ENCODE measurements at places on chromosomes 6 and 20.

- no peak for DNase-seq
Observed at GRCh38 chr6:4913705-4914419, 90.0 kb downstream of the RPP40 start.

GRCh38 chr20:56957737-56958553 lies 308.5 kb downstream of the BMP7 start:
- no peak for DNase-seq

DNA sequence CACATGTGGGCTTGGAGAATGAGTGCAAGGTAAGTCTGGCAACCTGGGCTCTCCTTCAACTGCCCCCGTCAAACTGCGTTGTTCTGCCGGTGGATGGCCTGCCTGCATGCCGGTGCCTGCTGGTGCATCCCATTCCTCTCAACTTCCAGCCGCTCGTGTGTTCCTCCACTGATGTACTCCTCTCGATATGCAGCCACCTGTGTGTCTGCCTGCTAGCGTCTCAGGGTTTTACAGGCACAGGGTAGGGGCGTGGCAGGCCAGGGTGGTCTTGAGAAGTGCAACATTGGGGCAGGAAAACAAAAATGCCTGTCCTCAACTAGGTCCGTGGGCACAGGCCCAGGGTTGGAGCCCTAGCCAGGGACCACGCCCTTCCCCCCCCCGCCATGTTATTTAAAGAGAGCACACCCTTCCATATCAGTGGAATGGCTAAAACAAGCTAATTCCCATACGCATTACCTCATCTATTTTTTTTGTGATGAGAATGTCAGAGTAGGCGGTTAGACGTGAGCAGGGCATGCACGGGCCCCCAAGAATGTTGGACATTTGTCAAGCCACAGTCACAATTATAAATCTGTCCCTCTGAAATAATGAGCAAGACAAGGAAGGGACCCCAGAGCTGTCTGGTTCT lies 33.2 kb downstream of the SERPINB6 start:
- DNase-seq: no peak

DNA sequence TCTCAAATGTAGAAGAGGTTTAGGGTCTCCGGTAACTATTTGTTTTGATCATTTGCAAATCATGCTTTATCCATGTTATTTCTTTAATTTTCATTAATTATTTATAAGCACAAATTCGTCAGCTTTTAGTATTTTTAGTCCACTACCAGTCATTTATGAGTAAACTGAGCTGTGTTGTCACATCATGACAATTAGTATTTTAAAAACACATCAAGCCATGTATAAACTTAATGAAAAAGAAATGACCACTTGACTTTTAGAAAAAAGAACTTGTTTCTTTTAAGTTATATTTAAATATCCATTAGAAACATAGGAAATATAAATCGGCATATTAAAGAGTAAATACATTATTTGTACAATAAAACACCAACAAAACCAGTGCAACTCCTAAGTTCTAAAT lies 2.8 kb downstream of the NKX2-4 start:
- DNase-seq: no peak

DNA sequence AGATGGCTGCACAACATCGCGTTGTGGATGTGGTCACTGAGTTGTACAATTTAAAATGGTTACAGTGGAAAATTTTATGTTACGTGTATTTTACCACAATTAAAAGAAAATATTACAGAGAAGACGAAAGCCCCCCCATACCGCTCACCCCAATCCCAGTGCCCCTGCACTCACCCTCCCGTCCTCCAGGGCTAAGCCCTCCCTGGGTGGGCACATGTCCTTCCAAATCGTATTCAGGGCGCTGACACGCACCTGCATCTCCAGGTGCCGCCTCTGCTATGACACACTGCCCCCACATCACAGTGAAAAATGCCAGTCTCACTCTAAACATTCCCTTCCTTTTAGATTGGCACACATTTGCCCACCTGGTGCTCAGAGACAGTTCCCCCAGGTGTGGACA lies 49.4 kb downstream of the PSMG4 start:
- DNase-seq: no peak

- DNase-seq: no peak
Observed at GRCh38 chr20:37737826-37738420, 44.1 kb downstream of the CTNNBL1 start.

- no peak for DNase-seq
Observed at GRCh38 chr20:11274141-11274594, 600.4 kb upstream of the JAG1 start.

- no peak for DNase-seq
Observed at GRCh38 chr20:22794200-22794599, 209.8 kb upstream of the FOXA2 start.

GRCh38 chr20:14838663-14839628 lies 501.5 kb upstream of the FLRT3 start:
- DNase-seq: no peak

GRCh38 chr20:60993433-60994044 lies 258.5 kb upstream of the CDH4 start:
- DNase-seq: no peak

GRCh38 chr6:109449795-109450673 lies 5.5 kb downstream of the MICAL1 start:
- DNase-seq: peak; percentile 70

DNA sequence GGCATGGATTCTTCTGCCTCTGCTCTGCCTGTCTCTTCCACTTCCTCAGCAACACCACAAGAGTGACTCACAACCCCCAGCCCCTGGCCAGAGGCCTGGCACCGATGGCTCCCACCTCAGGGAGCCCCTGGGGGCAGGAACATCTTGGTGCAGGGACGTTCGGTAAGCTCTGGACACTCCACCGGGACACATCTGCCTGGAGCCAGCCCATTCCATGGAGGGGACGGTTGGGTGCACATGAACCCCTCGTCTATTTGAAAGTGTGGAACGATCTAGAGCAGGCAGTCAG lies 246.5 kb downstream of the ERMARD start:
- no peak for DNase-seq

DNA sequence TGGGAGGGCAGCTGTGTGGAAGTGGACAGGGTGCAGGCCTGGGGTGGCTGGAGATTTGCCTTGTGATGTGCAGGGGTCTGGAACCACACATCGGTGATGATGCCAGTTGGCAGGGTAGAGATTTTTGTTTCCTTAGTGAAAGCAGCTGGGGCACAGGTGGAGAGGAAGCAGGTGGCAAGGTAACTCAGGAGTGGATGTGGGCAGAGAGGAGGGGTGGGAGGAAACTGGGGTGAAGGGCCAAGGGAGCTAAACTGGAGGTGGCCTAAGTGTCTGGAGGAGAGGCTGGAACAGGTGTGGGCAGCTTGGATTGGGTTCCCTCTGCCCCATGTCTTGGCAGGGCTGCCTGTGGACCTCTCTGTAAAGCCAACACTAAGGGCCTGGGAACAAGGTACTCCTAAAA lies 4.7 kb upstream of the SCUBE3 start:
- no peak for DNase-seq

DNA sequence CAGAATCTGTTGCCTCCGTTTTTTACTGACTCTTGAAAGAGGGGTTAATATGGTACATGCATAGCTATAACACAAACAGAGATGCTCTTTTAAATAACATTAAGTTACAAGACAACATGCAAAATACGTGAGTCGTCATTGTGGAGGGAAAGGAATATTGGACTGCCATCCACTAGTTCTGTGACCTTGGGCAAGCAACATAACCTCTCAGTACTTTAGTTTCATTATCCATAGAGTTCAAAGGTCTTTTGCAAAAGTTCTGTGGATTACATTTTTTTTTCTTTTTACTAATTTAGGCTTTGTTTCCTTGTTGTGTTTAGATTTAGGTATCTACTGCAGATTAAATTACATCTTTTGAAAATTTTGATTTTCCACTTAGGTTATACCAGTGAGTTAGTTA lies 70.5 kb downstream of the MACROD2 start:
- DNase-seq: no peak

GRCh38 chr6:152423216-152424103 lies 213.7 kb downstream of the SYNE1 start:
- no peak for DNase-seq

- no peak for DNase-seq
Observed at GRCh38 chr6:52588087-52588709, 11.3 kb upstream of the TRAM2 start.

DNA sequence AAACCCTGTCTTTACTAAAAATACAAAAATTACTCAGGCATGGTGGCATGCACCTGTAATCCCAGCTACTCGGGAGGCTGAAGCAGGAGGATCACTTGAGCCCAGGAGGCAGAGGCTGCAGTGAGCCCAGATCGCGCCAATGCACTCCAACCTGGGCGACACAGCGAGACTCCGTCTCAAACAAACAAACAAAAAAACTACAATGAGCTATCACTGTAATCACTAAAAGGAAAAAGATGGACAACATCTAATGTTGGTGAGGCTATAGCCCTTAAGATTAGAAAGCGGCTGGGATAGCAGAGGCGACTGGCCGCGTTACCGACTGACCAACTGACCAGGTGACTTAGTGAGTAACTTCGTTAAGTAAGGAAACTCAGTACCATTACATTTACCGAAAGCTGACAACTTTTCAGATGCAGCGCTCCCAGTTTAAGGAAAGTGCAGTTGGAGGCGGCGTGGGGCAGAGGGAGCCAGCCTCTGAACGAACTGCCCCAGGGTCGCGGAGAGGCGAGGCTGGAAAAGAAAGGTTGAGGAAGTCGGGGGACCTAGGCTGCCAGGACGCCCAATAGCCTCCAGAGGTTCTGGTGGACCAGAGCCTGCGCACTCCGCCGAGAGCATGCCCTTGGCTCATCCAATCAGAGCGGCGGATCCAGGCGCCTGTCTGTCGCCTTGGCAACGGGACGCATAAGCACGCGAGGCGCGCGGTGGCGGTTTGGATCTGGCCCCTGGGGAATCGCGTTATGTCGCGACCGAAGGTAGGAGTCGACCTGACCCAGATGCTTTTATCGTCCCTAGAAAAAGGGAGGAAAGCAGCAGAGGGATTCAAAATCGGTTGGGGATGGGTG lies 8.9 kb downstream of the TTLL9 start:
- DNase-seq: peak; percentile 86

DNA sequence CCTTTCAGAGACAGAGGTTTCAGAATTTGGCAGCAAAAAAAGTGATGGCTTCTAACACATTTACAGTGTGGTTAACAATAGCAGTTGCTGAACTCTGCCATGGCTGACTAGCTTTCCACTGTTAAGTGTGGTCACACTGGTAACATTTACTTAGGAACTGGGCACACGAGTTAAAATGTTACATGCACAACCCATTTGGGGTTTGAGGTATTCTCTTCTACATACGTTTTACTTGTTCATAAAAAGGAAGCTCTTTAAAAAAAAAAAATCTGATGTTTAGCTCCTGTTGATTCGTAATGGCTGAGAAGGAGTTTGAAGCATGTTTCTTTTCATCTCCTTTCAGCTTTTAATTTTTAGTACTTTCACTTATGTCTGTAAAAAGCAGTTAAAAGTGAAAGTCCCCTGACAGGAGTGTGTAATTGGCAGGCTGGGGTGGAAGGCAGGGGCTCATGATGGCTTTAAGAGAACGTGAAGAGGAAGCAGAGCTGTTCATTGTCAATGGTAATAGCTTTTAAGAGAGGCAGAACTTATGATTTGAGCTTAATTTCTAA lies 245.9 kb downstream of the FARS2 start:
- DNase-seq: peak; percentile 32

- no peak for DNase-seq
Observed at GRCh38 chr20:34713194-34713943, 9.2 kb downstream of the TP53INP2 start.

- no peak for DNase-seq
Observed at GRCh38 chr20:59932616-59933295, 681 bp downstream of the SYCP2 start.

GRCh38 chr6:163313981-163314380 lies 100.5 kb upstream of the QKI start:
- DNase-seq: no peak

DNA sequence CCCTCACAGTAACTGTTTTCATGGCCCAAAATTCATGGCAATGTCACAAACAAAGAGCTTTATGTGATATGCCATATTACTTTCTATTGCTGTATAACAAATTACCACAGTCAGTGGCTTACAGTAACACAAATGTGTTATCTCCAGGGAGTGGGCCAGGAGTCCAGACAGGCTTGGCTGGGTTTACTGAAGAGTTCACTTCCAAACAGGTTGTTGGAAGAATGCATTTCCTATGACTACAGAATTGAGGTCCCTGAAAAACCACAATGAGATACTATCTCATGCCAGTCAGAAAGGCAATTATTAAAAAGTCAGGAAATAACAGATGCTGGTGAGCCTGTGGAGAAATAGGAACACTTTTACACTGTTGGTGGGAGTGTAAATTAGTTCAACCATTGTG lies 431.9 kb downstream of the PKHD1 start:
- DNase-seq: no peak

- DNase-seq: no peak
Observed at GRCh38 chr6:11798096-11798495, 19.5 kb upstream of the ADTRP start.

DNA sequence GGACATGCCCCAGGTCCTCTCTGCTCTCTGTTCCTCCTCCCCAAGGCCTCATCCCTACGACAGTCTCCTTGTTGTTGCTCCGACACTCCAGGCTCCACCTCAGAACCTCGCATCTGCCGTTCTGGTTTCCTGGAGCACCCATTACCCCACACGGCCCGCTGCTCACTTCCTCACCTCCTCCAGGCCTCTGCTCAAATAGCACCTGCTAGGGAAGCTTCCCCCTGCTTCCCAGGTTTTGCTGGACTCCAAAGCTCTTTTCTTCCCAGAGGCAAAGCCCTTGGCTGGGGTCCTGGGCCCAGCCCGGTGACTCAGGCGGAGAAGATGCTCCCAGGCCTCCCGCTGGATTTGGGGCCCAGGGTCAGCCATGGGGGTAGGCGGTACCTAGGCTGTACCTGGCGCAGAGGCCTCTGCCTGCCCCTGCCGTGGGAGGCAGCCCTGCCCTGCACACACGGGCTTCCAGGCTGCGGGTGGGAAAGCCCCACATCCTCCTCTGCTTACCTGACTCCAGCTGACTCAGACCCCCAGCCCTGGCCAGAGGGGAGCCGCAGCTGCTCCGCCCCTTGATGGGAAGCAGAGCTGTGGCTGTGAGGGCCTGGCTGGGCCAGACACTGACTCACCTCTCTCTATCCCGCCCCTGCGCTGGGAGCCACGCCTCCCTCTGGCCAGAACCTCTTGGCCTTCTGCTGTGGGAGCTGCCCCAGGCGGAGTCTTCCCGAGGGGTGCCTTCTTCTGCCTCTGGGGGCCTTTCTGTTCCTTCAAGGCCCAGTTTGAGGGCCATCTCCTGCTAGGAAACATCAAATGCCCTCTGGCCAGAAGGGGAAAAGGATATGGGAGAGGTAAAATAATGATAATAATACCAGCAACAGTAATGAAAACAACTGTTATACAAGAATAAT lies 130.5 kb downstream of the CEBPB start:
- no peak for DNase-seq

- no peak for DNase-seq
Observed at GRCh38 chr6:105836889-105837288, 249.2 kb upstream of the PRDM1 start.
